Uterus (tissue), 4 donors: ENCODE measurements at places on chromosomes 13 and 19. TPM values are rescaled to one million over a fixed set of nuclear protein-coding genes. Genes with fewer than 3 reads are reported as not detected.

Gene ASF1B
- total RNA-seq: not detected

Gene IRS2
- total RNA-seq: 14.1 TPM

Gene CRB3
- not detected for total RNA-seq

Gene GIPR
- 0.98 TPM for total RNA-seq

Gene NLRP8
- not detected for total RNA-seq

Gene KIR3DL2
- total RNA-seq: not detected

DNA sequence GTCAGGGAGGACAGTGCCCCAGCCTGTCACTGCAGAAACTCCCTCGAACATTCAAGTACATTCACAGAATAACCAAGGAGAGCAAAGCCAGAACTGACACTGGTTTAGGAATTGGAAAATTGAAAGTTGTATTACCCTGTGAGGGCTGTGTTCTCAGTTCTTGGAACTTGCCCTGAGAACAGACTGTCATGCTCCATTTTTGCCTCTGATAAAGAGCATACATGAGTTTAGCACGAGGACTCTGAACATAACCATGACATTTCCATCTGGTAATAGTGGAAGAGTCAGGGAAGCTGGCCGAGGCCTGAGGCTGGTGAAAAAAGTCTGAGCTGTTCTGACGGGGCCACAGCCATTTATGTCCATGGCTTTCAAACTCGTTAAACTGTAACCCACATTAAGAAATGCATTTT is 15.2 kb upstream of the SLC25A30 start:
- no peak for DNase-seq

- DNase-seq: no peak
These were observed 934.9 kb downstream of the SLITRK6 start for GRCh38 chr13:84864341-84864740.

DNA sequence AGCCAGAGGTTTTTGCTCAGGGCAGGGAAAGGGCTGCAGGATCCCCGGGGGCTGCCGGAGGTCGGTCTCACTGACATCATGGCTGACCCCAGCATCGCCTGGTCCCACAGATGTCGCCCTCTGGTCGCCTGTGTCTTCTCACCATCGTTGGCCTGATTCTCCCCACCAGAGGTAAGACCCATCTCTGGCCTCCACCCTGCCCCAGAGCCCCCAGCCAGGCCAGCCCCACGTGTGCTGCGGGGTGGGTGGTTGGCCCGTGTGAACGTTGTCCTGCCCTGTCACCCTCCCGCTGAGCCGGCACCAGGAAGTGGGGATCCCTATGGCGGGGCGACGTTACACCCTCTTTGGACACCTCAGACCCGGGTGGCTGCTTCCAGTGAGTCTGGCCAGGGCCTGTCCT is 906 bp downstream of the FXYD5 start:
- no peak for DNase-seq

DNA sequence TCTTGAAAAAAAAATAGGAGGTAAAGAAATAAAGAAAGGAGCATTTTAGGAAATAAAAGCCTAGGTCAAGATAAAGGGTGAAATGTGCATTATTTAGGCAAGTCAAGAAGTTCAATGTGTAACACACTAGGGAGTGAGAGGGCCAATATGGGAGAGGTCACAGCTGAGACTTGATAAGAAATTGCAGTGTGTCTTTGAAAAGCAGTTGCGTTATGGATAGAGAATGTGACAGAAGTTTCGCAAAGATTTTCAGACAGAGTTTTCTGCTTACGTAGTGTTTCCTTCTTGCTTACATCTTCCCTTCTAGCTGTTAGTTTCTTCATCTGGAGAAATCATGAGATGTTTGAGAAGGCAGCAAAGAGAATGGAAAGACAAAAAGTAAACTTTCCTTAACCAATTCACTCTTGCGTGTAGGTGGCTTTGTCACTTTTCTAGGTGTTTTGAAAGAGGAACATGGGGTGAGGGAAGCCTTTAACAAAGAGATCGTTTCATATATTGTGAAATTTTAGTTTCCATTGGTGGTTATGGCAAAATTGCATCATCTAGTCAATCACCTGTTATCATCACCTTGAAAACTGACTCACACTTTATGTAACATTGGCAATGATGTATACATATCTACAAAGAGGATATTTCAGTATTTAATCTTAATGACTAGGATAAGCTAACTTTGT is 975.5 kb downstream of the OLFM4 start:
- no peak for DNase-seq

DNA sequence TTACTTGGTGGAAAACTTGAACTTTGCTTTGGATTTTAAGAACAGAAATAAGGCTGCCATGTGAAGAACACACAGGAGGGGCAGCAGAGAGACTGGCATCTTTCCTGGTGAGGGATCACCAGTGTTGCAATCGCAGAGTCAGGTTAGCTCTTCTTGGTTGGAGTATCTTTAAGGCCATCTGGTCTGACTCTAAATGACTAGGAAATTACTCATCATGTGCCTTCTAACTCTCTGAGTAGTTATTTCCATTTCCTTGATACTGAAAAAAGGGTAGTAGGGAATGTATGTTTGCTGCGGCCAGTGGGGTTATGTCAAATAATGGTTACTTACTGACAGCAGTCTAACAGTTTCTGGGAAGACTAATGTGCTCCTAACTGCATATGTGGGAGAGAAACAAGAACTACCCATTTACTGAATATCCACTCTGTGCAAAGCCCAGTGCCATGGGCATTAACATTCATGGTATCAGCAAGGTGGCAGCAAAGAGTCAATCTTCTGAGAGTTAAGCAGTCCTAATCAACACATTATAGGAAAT is 122.1 kb downstream of the COG6 start:
- no peak for DNase-seq

DNA sequence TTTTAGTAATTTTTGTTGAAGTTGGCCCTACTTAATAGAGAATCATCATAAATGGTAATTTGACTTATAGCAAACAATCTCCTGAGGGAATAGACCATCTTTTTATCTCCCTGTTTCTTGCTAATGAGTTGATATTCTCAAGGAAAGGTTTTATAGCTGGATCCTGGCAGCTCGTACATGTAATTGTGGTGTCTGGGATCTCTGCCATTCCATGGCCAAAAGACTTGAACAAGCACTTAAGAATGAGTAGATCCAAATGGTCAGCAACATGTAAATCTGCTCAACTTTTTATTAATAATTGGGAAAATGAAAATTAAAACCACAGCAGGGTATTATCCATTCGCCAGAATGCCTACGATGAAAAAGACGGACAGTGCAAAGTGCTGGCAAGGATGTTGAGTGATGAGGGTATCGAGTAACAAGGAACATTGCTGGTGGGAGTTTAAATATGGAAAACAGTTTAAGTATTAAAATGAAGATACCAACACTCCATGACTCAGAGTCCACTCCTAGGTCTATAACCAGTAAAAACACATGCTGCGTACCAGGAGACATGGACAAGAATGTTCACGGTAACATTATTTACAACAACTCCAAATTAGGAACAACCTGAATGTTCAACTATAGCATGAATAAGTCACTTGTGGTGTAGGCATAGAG is 5.1 kb upstream of the GPR18 start:
- no peak for DNase-seq

- no peak for DNase-seq
These were observed 5.0 kb downstream of the KLK4 start for GRCh38 chr19:50906217-50906616.

GRCh38 chr13:19668778-19669177 is 35.3 kb downstream of the MPHOSPH8 start:
- no peak for DNase-seq

- no peak for DNase-seq
These were observed 1189.9 kb downstream of the UQCRFS1 start for GRCh38 chr19:28023064-28023463.

DNA sequence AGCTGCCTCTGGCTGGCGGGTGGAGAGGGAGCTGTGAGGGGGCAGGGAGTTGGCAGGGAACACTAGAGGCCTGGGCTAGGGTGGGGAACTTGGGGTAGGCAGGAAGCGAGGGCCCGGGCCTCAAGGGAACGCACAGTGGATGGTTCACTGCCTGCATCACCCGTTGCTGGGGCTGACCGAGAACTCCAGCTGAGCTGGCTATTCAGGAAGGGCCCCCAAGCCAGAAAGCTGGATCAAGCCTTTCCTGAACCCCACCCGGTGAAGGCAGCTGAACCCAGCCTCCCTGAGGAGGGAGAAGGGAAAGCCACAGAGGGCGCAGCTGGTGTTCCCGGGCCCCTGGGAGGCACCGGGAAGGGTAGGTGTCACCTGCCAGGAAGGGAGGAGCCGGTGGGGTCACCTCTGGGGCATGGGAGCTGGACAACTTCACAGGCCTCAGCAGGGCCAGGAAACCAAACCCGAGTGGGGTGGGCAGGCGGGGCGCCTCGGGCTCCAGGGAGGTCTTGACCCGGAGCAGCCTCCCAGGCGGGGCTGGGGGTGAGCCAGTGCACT is 13.9 kb downstream of the PALM start:
- no peak for DNase-seq

DNA sequence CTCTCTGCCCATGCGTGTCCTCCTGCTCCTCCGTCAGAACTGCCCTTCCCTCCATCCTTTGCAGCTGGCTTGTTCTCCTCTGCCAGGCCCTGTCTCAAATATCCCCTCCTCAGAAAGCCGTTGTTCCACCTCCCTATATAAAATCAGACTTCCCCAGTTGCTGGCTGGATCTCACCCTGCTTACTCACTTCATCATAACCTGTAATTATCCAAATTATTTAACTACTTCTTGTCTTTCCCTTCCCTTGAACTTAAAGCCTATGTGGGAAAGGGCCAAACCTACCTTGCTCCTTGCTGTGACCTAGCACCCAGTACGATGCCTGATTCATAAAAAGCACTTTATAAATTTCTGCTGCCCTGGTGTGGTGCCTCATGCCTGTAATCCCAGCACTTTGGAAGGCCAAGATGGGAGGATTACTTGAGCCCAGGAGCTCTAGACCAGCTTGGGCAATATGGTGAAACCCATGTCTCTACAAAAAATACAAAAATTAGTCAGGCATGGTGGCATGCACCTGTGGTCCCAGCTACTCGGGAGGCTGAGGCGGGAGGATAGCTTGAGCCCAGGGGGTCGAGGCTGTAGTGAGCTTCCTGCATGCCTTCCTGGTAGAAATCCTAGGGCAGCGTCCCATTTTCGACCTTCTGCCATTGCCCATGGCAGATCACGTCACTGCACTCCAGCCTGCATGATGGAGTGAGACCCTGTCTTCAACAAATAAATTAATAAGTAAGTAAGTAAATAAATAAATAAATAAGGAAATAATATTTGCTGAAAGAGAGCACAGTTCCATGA is 39.5 kb upstream of the ZNF536 start:
- no peak for DNase-seq

DNA sequence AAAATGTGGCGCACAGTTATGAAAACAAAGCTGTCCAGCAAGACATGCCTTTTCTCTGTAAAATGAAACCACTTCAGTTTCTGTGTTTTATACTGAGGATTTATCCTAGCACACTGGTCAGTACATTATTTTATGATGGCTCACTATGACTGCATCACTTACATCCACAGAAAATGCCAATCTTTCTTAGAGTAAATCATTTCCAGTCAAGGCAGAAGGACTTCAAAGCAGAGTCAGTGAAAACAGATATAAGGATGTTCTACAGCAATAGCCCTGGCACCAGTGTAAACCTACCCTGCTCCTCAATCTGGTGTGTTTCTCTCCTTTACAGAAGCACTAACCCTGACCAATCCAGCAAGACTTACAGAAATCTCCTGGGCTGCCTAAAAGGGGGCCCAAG is 473.5 kb downstream of the GPC6 start:
- no peak for DNase-seq

DNA sequence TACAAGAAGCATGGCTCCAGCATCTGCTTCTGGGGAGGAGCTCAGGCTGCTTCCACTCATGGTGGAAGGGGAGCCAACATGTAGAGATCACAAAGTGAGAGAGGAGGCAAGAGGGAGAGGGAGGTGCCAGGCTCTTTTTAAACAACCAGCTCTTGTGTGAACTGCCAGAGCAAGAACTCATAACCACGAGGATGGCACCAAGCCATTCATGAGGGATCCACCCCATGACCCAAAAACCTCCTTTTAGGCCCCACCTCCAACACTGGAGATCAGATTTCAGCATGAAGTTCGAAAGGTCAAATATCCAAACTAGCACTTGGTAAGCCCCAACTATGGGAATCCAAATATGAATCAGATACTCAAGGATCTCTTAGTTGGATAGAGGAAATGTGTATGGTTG is 131.2 kb downstream of the RXFP2 start:
- no peak for DNase-seq

DNA sequence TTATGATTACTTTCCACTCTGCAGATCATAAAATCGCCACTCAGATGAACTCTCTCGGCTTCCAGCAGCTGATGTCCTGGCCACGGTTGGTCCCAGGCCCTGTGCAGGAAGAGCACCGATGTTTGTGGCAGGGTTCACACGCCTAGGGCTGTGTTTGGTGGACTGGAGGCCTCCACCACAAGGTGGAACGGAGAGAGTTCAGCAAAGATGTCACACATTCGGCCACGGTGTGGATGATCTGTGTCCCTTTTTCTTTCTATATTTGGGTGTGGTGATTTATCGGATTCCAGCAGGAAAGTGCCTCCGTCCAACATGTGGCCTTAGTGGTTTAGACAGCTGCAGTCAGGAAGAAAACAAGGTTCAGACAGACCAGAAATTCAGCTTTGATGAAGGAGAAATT is 521 bp upstream of the SHISA2 start:
- no peak for DNase-seq

DNA sequence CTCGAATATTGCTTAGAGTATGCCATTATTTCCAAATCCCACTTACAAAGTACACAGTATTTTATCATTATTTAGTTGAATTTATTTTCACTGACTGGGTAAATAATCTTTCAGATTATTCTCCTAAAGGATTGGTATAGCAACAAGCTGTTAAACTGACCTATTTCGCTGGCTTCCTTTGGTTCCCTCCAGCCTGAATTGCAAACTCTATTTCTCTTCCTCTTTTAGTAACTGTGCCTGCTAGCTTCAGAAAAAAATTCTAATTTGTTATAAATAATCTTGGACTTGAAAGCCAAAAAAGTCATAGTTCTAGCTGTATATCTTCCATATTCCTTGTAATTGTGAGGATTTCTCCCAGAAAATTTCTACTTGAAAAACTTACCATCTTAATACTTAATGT is 15.0 kb upstream of the CCNA1 start:
- no peak for DNase-seq

DNA sequence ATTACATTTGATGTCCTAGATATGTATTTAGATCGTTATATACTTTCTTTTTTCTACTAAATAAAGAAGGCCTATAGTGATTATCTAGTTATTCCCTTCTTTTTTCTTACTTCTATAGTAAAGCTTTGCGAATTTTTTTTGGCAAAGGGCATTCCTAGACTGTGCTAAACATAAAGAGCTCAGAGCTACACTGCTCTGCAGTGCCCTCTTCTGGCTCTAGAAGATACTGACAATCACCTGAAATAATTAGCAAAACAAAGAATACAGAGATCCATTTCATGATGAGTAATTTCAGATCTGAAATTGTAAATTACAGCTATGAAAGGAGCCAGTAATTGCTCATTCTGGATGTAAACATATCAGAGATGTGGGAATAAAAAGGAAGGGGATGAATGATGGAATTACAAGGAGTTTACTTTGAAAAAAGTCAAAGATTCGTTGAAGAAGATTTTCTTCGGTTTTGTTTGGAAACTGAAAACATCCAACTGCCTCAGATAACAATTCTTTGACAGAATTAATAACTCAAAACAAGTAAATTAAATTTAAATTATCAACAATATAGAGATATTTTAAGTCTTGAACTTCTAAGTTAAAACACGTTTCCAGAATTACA is 288.5 kb downstream of the NALCN start:
- DNase-seq: no peak
